Amniotic stem cell (primary cell): ENCODE measurements at places on chromosomes 3 and 15.

GRCh38 chr15:25501828-25502446 lies 63.1 kb upstream of the UBE3A start:
- no peak for DNase-seq

DNA sequence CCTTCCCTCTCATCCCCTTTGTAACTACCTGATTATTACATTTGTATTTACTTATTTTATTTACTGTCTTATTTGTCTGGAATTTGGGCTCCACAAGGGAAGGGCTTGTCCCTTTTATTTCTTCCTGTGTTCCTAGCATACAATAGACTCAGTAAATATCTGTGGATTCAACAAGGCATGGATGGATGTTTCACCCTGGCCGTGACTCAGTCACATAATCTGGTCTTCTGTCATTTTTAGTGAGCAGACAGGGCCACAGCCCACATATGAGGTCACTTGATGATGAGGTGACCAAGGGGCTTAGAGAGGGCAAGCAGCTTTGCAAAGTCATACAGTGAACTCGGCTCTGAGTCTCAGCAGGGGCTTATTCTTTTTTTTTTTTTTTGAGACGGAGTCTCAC lies 7.8 kb upstream of the DAG1 start:
- no peak for DNase-seq

DNA sequence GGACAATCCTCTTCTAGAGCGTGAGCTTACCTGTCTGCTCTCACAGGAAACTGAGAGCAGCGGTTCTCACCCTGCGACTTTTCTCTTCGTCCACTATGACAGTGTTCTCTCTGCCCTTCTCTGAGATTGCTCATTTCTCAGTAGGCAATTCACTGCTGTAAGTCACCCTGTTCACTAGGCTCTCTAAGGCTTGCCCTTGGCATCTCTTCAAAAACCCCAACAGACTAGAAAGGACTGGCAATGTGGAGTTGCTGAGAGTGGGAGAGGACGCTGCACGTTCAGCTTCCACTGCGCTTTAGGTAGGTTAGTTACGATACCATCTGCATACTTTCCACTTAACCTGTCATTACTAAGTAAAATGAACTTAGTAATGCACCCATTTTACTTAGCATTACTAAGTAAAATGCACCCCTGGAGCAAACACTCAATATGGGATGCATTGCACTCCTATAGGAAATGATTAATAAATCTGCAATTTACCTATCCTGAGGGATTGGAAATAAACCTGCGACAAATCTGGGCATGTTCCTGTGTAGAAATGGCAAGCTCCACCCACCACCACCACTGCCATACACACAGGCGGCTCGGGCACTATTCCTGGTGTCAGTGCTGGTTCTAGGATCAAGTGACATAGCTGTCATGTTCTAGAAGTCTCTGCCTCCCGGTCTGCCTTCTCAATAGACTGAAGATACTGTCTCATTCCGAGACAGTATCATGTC lies 21.4 kb downstream of the XPC start:
- no peak for DNase-seq

DNA sequence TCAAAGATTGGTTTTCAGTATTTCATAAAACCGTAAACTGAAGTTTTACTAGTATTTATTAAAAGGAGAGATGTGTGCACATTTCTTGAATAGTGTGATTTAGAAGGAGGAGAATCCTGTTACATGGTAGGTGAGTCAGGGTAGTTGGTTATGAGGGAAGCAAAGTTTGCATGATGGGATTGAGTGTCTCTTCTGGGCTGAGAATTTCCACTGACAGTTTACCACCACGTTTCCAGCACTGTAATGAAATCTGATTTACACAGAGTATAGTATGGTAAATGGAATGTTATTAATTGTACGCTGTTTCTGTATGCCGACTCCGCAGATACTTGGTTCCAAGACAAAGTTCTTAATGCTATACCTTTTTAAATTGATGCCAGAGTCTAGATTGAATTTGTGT lies 1.6 kb downstream of the NECTIN3 start:
- no peak for DNase-seq

- no peak for DNase-seq
These were observed 656.3 kb upstream of the TGFBR2 start for GRCh38 chr3:29949940-29950616.
